Thoracic aorta (tissue), 2 donors: ENCODE measurements at places on chromosomes 1 and 21. TPM values are rescaled to one million over a fixed set of nuclear protein-coding genes. Genes with fewer than 3 reads are reported as not detected.
A peak's percentile ranks its signal among the peaks of the same experiment; 100 is the strongest.

VHLL gene
- total RNA-seq, result not detected

SUSD4 gene
- not detected for total RNA-seq

WNT3A gene
- not detected for total RNA-seq

GRCh38 chr1:74486036-74486435 is 26.4 kb downstream of the LRRC53 start:
- H3K27me3 ChIP-seq, result no peaks in the 10 kb centered on the region
- no peak for DNase-seq
- H3K4me3 ChIP-seq, result no peak overlapping the region
- H3K4me1 ChIP-seq, result no peaks in the 10 kb centered on the region
- no peaks in the 10 kb centered on the region for H3K36me3 ChIP-seq

GRCh38 chr1:44908427-44908826 is 65.4 kb upstream of the PTCH2 start:
- DNase-seq, result no peak
- peak overlapping the region; percentile 12 for H3K27ac ChIP-seq
- no peaks in the 10 kb centered on the region for H3K36me3 ChIP-seq
- H3K4me1 ChIP-seq, result peaks cover 35% of the 10 kb centered on the region
- H3K27me3 ChIP-seq, result no peaks in the 10 kb centered on the region

GRCh38 chr1:34696230-34696629 is 58.6 kb upstream of the GJB5 start:
- no peaks in the 10 kb centered on the region for H3K27me3 ChIP-seq
- no peak overlapping the region for H3K4me3 ChIP-seq
- H3K4me1 ChIP-seq, result no peaks in the 10 kb centered on the region
- DNase-seq, result no peak

GRCh38 chr21:15077529-15078145 is 12.8 kb upstream of the NRIP1 start:
- H3K4me3 ChIP-seq, result no peak overlapping the region
- no peaks in the 10 kb centered on the region for H3K4me1 ChIP-seq
- no peaks in the 10 kb centered on the region for H3K36me3 ChIP-seq

- H3K27ac ChIP-seq, result no peak overlapping the region
- H3K27me3 ChIP-seq, result no peaks in the 10 kb centered on the region
- H3K4me3 ChIP-seq, result no peak overlapping the region
- H3K4me1 ChIP-seq, result no peaks in the 10 kb centered on the region
- DNase-seq, result no peak
Observed at GRCh38 chr1:33710967-33711366, 152.9 kb upstream of the HMGB4 start.

GRCh38 chr1:145953861-145954260 is 4.0 kb downstream of the LIX1L start:
- H3K27ac ChIP-seq, result no peak overlapping the region
- no peak for DNase-seq
- H3K4me1 ChIP-seq, result peaks cover 64% of the 10 kb centered on the region
- H3K4me3 ChIP-seq, result no peak overlapping the region

GRCh38 chr1:67792103-67792502 is 41.2 kb downstream of the GNG12 start:
- H3K4me3 ChIP-seq, result peak overlapping the region; percentile 6
- no peaks in the 10 kb centered on the region for H3K36me3 ChIP-seq
- peaks cover 91% of the 10 kb centered on the region for H3K4me1 ChIP-seq
- no peaks in the 10 kb centered on the region for H3K27me3 ChIP-seq

DNA sequence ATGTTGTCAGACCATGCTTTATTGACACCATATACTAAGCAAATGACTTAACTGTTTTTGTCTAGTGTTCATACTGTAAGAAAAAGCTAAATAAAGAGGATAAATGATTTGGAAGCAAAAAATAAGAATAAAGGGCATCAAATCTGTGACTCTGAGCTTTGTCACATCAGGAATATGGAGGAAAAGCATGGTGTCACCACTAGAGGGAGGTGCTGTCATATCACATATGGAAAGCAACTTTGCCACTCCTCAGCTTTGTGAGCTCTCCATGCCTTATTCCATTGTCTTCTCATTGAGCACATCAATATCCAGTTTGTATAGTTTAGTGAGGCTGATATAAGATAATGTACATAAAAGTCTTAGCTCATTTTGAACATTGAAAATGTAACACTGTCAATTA is 20.8 kb upstream of the GBP1 start:
- no peaks in the 10 kb centered on the region for H3K36me3 ChIP-seq
- no peaks in the 10 kb centered on the region for H3K4me1 ChIP-seq
- no peak for DNase-seq
- no peak overlapping the region for H3K27ac ChIP-seq

DNA sequence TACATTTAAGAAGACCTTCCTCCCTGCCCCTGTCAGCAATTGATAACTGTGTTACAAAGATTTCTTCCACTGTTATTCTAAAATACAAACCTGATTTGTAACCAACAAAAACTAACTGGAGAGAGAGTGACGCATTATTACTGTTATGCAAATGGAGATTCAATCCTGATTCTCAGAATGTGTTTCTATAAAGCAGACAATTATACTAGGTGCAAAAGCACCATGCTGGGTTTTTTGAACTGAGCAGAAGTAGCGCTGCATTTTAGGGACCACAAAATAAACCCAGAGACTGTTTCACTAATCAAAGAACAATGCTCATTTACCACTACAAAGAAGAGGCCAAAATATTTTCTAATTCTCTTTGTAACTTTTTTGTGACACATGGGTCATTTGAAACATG is 13.6 kb upstream of the GBP6 start:
- no peak for DNase-seq
- H3K27me3 ChIP-seq, result no peaks in the 10 kb centered on the region
- H3K27ac ChIP-seq, result no peak overlapping the region

GRCh38 chr1:67618285-67619018 is 66.5 kb upstream of the GADD45A start:
- H3K4me3 ChIP-seq, result peak overlapping the region; percentile 56
- no peaks in the 10 kb centered on the region for H3K27me3 ChIP-seq
- H3K36me3 ChIP-seq, result no peaks in the 10 kb centered on the region
- H3K4me1 ChIP-seq, result peaks cover 57% of the 10 kb centered on the region
- peak overlapping the region; percentile 85 for H3K27ac ChIP-seq

DNA sequence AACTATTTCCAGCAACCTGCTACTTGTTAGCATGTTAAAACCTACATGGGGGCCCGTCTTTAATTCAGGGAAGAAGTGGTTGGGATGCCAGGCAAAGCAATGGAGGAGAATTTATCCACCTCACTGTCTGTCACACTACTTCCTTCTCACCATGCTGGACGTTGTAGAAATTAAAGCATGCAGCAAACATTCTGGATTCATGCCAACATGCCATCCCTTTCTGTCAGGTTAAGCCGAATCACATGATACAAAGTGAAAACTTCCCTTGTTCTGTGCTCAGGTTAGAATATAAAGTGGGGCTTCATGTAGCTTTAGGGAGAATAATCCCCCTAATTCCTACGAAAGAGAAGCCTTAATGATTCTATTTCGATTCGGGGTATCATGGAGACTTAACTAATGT is 95.5 kb downstream of the ERG start:
- H3K4me3 ChIP-seq, result no peak overlapping the region
- no peaks in the 10 kb centered on the region for H3K4me1 ChIP-seq
- no peak for DNase-seq
- H3K27ac ChIP-seq, result no peak overlapping the region

DNA sequence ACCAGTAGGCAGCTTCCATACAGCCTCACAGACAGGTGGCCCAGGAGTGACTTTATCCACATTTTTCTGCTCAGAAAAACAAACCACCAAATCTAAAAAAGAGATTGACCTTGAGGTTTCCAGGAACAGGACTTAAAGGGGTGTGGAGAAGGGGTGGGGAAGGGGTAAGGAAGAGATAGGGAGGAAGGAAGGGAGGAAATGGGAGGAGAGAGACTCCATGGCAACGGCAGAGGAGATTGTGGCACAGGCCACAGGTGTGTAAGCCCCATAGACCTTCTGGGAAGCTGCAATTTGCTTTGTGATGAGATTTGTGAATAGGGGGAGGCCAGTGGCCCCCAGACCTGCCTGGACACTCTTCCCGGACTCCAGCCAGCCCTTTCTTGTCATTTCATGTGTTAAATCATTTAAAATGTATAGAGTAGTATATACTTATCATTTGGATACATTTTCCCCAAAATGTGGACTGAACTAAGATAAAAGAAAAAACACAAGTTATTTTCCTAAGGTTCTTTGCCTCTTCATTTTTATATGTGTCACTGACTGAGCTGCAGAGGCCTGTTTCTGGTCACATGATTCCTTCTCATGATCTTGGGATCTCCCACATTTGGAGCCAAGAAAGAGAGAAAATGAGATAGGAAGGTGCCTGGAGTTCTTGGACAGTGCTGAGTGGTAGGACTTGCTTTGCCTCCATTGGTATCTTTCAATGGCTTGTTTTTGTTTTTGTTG is 55.5 kb downstream of the CLIC6 start:
- H3K27ac ChIP-seq, result no peak overlapping the region
- DNase-seq, result no peak
- peaks cover 5% of the 10 kb centered on the region for H3K4me1 ChIP-seq
- H3K27me3 ChIP-seq, result no peaks in the 10 kb centered on the region
- H3K4me3 ChIP-seq, result no peak overlapping the region

- DNase-seq, result no peak
- no peak overlapping the region for H3K4me3 ChIP-seq
- no peaks in the 10 kb centered on the region for H3K36me3 ChIP-seq
- H3K27me3 ChIP-seq, result no peaks in the 10 kb centered on the region
- H3K4me1 ChIP-seq, result no peaks in the 10 kb centered on the region
Observed at GRCh38 chr1:161282991-161283390, 24.4 kb downstream of the PCP4L1 start.

GRCh38 chr1:2330035-2330434 is 61.3 kb downstream of the MORN1 start:
- H3K27ac ChIP-seq, result no peak overlapping the region
- no peaks in the 10 kb centered on the region for H3K27me3 ChIP-seq
- peaks cover 18% of the 10 kb centered on the region for H3K4me1 ChIP-seq
- DNase-seq, result no peak
- no peak overlapping the region for H3K4me3 ChIP-seq

DNA sequence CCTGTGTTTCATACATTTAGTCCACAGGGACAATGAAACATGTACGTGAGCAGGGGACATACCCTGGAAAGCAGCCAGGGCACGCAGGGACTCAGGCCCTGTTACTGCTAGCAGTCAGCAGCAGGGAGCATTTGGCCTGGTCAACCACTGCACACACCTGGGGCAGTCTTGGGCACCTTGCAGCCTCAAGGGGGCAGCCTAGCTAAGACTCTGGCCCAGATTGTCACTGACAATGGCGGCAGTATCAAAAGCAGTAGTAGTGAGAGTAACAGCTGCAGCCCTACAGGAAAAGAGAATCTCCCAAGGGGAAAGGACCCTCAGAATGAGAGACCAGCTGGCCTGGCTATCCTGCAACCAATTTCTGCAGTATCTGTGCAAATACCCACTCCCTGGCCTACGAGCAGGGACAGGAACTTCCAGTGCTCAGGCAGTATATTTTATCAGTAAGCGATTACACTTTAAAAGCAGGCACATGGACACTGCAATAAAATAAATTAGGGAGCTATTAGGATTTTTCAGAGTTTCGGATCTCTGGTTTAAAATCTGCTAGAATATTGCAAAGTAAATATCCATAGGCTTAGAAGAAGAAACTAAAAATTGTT is 475.6 kb downstream of the LTN1 start:
- DNase-seq, result no peak
- peaks cover 9% of the 10 kb centered on the region for H3K4me1 ChIP-seq
- H3K27me3 ChIP-seq, result no peaks in the 10 kb centered on the region
- H3K4me3 ChIP-seq, result no peak overlapping the region
- no peaks in the 10 kb centered on the region for H3K36me3 ChIP-seq

DNA sequence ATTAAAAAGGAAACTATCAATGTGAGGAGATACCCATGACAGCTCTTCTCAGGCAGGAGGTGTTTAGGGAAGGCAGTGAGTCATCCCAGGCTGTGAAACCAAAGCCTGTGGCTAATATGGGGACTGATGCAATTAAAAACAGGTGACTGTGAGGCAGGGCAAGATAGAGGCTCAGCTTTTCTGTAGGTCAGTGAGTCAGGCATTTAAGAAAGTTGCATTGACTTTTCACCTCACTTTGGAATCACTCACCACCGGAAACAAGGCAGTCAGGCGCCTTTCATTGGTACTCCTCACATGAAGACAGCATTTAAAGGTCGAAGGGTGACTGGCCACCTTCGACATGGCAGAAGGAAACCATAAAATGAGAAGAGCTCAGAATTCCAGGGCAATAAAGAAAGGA is 54.5 kb downstream of the PAPPA2 start:
- no peak overlapping the region for H3K4me3 ChIP-seq
- no peaks in the 10 kb centered on the region for H3K36me3 ChIP-seq
- no peak overlapping the region for H3K27ac ChIP-seq
- H3K4me1 ChIP-seq, result no peaks in the 10 kb centered on the region
- DNase-seq, result no peak

DNA sequence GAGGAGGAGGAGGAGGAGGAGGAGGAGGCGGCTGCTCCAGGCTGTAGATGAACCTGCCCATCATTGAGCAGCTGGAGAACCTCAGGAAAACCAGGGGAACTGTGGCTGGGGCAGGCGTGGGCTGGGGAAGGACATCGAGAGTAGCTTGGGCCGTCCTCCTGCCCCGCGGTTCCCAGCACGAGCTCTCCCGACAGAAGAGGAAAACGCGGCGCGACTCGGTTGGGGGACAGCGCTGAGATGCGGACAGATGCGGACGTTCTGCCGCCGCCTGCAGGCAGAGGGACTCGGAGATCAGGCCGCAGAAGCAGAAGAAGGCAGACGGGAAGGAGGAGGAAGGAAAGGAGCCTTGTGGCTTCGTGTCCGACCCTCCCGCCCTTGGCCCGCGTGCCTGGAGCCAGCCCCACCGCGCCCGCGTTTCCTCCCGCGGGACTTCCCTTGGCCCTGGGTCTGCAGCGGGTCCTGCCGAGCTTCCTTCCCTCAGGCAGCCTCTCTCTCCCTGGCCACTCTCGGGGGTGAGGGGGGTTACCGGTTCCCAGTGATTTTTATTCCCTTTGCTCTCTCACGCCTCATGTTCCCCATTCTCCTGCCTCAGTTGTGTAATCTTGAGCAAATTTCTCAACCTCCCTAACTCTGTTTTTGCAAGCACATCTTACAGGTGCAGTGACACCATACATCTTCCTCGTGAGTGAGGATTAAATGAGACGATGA is 1.7 kb upstream of the TNFRSF9 start:
- H3K4me3 ChIP-seq, result peak overlapping the region; percentile 69
- H3K36me3 ChIP-seq, result no peaks in the 10 kb centered on the region
- no peak overlapping the region for H3K27ac ChIP-seq
- DNase-seq, result no peak
- peaks cover 18% of the 10 kb centered on the region for H3K4me1 ChIP-seq

GRCh38 chr1:38207906-38208305 is 161.3 kb upstream of the POU3F1 start:
- DNase-seq, result no peak
- no peaks in the 10 kb centered on the region for H3K36me3 ChIP-seq
- H3K27me3 ChIP-seq, result no peaks in the 10 kb centered on the region
- no peak overlapping the region for H3K27ac ChIP-seq
- no peak overlapping the region for H3K4me3 ChIP-seq

- no peak overlapping the region for H3K4me3 ChIP-seq
- H3K27ac ChIP-seq, result no peak overlapping the region
- no peak for DNase-seq
- no peaks in the 10 kb centered on the region for H3K36me3 ChIP-seq
Observed at GRCh38 chr1:243765676-243766075, 84.4 kb downstream of the AKT3 start.

DNA sequence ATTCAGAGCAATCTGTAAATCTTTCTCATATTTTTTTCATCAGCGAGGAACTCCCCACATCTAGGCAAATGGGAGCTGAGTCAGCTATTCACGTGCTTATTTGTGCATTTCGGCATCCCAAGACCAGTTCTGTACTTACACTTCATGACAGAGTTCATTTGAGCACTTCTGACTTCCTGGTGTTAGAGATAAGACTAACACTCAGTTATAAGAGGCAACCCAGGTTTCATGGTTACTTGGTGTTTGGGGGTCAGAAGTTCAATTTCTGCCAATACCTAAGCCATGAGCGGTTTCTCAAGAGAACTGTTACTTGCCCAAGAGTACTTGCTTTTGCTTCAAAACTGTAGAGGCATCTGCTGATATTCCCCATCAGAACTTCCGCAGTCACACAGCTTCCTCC is 24.1 kb upstream of the DESI2 start:
- no peak overlapping the region for H3K4me3 ChIP-seq
- H3K27ac ChIP-seq, result no peak overlapping the region
- no peak for DNase-seq
